ENCODE measurements at places on chromosomes 11 and 22.

GRCh38 chr22:47174671-47175112, 412.2 kb downstream of the TBC1D22A start:
- no peak for DNase-seq

DNA sequence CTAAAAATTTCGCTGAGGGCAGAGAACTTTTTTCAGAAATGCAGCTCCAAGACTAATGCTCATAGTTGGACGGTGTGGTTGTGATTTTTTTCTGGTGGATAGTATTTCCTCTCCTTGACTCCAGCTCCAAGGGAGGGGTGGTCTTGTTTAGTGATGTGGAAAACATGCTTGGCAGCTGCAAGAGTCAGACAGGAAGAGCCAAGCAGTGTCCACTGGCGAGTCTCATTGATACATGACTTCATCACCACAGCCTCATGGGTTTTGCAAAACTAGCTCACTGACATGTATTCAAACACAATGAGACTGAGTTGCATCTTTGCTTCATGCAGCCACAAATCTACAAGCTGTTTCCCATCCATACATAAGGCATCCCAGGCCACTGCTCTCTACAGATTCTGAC, 7.3 kb upstream of the KCNJ1 start:
- DNase-seq = no peak

GRCh38 chr22:35930933-35931332, 97.7 kb downstream of the RBFOX2 start:
- DNase-seq = no peak

DNA sequence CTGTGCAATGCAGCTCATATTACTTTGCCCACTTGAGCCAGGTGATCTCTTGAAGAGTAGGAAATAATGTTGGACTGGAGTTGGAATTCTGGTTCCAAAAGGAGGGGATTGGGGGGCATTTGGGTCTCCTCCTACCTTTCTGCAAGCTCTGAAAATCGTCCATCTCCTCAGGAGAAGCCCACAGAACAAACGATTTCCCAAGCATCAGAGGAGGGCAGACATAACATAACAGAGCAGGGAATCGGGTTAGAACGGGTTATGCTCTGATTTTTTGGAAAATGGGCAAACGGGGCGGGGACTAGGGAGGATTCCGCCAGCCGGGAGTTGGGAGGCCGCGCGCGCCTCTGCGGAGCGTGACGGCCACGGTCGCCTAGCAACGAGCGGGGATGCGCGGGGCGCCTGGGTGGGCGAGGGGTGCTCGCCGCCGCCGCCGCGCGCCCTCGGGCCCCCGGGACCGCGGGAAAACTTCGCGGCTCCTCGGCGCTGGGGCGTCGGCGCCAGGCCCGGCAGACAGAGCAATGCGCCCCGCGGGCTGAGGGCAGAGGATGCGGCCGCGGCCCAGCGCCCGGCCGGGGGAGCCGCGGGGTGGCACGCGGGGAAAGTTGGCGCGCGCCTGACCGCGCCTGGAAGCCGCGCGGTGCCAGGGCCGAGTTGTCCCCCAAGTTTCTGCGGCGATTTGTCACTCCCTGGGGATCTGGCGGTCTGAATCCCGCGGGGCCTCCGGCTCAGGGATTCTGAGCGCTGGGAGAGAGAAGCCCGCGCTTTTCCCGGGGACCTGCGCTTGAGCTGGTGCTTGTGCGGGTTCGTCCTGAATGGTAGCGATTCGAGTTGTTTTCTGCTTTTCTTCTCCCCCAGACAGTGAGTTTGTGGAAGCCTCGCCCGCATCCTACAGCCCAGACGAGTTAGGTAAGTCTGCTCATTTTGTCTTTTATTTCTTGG, 27.8 kb upstream of the AMOTL1 start:
- DNase-seq = peak; percentile 17

DNA sequence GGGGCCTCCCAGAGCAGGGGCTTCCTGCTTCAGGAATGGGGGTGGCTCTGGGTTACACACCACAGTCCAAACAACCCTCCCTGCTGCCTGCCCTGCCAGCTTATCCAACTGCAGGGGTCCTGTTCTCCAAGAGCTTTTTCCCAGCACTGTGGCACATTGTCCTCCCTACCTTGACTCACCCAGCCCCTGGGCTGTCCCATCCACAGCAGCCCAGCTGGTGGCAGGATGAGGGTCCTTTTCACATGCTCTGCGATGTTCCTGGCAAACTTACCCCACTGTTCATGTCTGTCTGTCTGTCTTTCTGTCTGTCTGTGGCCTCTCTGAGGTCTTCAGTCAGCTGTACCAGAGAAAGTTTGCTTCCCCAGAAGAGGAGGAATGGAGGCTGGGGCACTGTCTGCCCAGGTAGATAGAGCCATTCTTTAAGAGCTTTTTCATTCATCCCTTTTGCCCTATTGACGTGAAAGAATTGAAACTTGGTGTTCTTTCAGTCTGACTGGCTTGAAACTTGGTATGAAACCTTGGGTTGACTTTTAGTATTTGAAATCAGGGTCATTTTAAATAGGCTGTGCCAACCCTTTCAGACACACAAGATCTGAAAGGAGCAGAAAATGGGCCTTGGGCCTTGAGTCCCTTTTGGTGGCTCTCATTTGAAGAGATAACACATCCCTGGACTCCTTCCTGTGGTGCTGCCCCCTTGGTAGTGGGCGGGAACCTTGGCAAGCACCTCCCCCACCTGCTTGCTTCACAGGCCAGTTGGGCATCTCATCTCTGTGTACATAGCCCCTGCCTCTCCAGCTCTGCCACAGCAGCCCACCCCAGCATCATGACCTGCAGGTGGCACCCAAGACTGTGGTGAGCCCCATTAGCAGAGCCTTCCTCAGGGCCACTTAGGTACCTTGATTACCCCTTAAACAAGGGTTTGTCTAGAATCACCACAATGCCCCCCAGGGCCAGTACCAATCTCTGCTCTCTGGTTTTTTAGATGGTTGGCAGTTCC, 74.6 kb upstream of the SUSD2 start:
- DNase-seq = no peak

DNA sequence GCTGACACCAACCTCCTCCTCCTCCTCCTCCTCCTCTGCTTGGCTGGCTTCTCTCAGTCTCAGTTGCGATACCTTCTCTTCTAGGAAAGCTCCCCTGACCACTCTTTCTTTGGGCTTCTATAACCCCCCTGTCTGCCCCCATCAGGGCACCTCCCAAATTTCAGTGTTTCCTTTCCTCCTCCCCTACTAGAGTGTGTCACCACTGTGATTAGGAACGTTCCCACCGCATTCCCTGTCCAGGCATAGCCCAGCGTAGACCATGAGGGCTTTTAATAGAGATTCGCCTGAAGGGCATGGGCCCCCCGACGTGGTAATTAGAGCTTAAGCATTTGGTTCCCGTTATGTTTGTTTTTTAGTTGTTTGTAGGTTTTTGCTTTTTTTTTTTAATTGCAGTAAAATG, 65.5 kb downstream of the KIAA1671 start:
- no peak for DNase-seq

- DNase-seq = no peak
These were observed 10.3 kb upstream of the RAC2 start for GRCh38 chr22:37254209-37254866.

All from hypothalamus (tissue), 51 donors.